ENCODE measurements at places on chromosomes 3 and 15.

DNA sequence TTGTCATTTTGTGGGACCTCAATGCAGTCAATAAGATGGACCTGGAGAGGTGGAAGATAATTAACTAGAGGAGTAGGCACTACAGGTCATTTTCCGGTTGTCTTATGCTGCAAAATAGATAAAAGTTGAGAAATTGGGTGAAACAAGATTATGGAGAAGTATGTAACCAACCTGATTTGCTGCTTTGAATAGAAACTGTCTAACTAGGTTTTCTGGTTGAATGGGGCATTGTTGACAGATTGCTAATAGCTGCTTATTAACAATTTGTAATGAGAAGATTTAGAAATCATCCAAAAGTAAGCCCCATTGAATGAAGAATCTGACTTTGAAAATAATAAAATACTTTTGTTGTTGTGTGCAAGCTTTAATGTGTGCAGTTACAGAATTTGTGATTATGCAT lies 26.2 kb downstream of the PIAS1 start:
- DNase-seq: no peak

DNA sequence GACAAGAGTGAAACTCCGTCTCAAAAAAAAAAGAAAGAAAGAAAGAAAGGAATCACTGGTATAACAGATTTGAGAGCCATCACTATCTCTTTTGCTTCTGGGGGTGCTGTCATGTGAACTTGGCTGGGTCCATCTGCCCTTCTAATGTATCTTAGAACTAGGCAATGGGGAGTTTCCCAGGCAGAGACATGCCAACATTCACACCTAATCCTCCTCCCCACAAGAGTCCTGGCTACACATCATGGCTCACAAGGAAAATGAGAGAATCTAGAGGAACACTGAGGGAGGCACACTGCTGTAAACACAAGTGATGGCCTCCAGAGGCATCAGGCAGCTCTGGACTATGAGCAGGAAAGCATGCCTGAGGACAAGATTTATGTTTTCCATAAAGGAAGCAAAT lies 67.8 kb upstream of the PPP2R3A start:
- DNase-seq: no peak

- no peak for DNase-seq
Measured at GRCh38 chr3:40869939-40870338, 329.4 kb upstream of the CTNNB1 start.

DNA sequence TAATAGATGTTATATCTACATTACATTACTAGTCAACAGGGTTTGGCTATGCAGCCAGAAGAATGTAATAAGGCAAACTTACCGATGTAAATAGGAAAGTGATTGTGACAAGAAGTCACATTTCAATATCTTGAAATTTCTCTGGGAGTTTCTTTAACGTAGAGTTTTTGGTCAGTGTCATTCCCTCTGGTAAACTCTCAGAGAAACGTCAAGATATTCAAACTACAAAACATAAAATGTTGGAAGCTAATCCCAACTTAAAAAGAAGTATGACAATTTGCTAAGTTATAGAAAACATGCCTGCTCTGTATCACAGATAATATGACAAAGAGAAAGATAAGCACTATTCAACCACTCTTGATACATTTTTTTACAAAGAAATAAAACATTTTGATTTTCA lies 111.2 kb upstream of the PRICKLE2 start:
- no peak for DNase-seq

GRCh38 chr3:152388631-152389030 lies 119.9 kb downstream of the MBNL1 start:
- DNase-seq: no peak

- DNase-seq: peak; percentile 78
Measured at GRCh38 chr3:111751961-111752360, 107.1 kb upstream of the PHLDB2 start.

DNA sequence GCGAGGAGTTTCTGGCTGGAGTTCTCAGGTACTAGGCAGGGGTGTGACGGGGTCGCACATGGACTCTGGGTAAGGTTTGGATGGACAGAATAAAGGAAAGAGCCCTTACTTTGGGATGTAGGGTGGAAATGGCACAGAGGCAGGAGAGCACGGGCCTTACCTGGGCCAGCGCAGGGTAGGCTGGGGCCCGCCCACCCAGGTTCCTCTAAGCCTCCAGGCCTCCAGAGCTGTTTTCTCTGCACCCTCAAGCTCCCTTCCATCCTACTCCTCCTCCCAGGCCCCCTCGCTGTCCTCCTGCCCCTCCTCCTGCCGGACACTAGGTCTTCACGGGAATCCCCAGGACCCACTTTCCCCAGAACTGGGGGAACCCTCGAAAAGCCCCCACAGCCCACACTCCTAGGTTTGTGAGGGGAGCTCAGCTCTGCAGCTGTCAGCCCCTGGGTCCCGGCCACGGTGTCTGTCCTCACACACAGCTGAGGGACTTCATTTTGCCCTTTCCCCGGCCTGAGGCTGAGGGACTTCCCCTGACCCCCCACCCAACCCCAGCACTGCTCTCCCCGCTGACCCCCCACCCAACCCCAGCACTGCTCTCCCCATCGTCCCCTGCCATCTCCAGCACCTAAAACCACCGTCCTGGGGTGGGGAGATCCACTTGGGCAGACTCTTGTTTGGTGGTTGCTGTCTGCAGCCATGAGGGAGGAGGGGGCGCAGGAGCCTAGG lies 53.0 kb upstream of the PCSK6 start:
- no peak for DNase-seq

DNA sequence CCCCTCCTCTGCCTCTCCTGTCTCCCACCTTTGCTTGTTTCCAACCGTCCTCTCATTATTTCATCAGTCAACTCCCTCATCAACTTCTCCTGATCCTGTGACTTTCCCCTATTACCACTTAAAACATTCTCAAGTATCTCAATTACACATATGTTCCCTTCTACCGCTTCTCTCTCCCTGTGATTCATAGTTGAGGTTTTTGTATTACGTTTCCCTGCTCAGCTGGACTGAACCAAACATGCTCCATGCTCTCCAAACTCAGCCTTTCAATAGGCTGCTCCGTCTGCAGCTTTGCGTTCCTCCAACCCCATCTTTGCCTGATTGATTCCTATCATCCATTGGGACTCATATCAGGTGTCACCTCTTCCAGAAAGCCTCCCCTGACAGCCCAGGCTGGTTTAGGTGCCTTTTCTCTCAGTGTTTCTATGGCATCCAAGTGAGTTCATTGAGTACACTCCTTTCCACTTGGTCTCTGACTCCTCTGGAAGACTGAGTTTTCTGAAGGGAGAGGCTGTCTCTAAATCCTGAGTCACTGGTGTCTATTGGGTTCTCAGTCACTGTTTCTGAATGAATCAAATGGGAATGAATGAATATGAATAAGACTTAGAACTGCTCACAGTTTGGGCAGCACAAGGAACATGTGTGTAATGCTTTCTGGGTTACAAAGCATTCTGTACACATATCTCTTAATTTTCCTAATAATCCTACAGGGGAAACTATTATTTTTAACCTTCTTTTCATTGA lies 56.4 kb downstream of the PLD1 start:
- DNase-seq: peak; percentile 83

GRCh38 chr3:15014606-15015328 lies 50.3 kb downstream of the MRPS25 start:
- DNase-seq: no peak

DNA sequence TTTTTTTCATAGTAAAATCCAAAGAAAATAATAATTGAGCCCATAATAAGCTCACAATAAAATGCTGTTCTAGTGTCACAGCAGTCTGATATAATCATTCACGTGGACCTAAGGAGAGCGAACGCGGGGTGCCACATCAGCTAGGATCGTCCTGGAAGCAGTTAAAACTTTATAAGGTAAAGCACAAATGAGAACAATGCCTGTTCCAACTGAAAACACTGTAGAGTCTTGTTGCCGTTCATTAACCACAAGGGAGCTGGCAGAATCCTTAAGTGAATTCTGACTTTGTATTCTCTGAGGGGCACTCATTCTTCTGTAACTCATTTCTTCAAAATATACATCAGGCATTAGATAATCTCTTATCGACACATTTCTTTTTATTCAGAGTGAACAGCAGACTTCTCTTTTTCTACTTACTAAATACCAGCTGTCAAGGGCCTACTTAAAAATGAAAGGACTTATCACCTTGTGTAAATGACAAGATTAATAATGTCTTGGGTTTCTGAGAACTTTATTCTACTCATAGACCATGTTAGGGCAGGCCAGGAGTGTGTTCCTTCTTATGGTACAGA lies 524.6 kb downstream of the MECOM start:
- peak; percentile 50 for DNase-seq

All from fibroblast of the aortic adventitia (primary cell).